ENCODE measurements at places on chromosomes 13 and 19. TPM values are rescaled to one million over a fixed set of nuclear protein-coding genes. Genes with fewer than 3 reads are reported as not detected.

Gene CCDC106
- 27.7 TPM for polyA plus RNA-seq

Gene FXYD3
- polyA plus RNA-seq, result 0.98 TPM

Gene RXFP2
- not detected for polyA plus RNA-seq

GRCh38 chr19:7968008-7968795, 24.7 kb upstream of the TIMM44 start:
- DNase-seq, result peak; percentile 27

GRCh38 chr13:114106991-114107685, 25.3 kb downstream of the RASA3 start:
- no peak for DNase-seq

DNA sequence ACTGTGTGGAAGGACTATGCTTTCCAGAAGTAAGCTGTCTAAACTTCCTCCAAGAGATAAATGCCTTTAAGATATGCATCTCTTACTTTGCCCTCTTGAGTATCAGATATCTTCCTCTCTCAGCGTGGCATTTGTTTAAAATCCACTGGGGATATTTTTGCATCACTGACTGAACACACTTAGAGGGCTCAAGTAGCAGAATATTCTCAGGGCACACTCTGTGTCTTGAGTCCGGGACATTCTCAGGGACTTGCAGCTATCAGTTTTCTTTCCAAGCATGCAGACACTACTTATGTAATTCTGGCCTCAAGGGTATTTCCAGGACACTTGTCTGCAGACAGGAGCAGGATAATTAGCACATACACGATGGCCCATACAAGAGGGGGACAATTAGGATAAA, 84.7 kb downstream of the ERCC5 start:
- DNase-seq, result no peak

Gene CEACAM21
- polyA plus RNA-seq, result not detected

GRCh38 chr19:51227966-51228365, 3.1 kb downstream of the CD33 start:
- DNase-seq, result no peak

GRCh38 chr19:48501494-48502349, 9.9 kb downstream of the LMTK3 start:
- no peak for DNase-seq
